RKO (cell line): ENCODE measurements at places on chromosomes 12 and 14.
A peak's percentile ranks its signal among the peaks of the same experiment; 100 is the strongest.

DNA sequence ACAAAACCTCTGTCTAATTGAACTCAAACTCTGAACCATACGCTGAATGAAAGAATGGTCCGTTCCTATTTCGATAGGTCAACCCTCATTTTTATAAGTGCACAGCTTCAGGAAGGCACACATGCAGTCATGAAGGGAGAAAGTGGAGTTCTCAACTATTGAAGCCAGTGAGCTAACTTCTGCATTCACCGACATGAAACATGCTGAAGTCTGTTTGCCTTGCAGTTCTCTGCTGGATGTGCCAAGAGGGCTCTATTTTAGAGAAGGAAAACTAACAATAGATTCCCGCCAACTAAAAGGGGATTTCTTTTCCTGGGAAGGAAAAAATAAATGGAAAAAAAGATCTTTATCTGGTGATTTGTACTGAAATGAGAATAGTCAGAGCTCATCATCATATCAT lies 191.0 kb upstream of the PLEKHG7 start:
- no peak for DNase-seq

DNA sequence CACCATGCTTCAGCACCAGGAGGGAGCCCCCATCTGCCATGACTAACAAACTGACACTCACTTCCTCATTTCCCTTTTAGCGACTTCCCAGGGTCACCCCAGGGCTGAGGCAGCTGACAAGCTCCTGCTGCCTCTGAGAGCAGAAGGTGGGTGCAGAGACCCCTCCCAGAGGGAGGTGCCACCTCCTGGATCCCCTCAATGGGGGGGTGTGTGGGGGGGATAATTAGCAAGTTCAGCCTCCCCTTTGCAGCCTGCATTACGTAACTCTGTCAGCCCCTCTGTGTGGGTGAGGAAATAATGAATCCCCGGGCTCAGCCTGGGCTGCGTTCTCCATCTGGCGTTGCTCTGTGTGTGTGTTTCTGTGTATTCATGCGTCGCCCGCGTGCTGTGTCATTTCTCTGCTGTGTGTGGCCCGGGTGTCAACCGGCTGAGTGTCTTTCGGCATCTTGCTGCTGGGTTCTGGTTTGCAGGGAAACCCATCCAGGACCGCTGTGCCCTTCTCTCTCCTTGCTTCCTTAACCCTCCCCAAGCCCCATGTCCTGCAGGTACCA lies 28.0 kb downstream of the NOS1 start:
- no peak for DNase-seq

DNA sequence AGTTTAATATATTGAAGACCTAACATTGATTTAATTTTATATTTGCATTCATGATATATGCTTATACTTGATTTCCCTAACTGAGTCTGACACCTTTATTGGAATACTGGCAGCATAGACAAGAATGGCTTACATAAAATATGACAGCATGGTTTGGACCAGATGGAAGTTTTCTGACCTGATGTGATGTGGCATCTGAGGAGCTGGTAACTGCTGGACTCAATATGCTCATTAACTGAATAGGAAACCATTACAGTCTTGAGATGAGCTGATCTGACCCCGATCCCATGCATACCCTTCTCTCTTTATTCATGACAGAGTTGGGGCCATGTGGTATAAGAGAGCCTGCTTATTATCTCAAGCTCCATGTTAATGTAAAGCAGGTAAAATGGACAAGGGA lies 604.8 kb upstream of the SEL1L start:
- no peak for DNase-seq

DNA sequence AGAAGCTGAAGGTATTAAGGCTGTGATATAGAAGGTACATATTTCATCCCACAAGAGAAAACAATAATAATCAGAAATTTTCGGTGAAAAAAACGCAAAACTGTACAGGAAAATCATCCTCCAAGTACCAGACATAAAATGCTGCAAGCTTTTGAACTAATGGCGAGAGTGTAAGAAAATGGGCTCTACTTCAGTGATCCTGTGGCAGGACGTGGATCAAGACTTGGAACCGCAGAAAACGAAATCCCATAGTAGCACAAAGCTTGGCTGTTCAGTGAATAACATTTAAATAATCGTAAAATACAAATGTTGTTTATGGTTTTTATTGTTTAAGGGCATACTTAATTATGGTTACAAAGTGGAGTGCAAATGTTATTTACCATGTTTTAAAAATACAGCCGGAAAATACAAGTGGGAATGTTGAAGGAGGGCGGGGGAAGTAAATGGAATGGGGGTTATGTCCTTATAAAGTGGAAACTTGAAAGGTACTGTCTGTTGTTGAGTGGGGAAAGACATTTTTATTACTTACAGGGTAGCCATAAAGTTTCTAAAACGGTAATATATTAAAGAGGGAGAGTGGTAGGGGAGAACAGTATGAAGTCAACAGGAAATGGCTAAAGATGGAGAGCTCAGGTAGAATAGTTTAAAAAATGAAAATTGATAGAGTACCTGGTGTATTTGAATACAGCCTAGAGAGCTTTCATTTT lies 1.1 kb downstream of the SMIM10L1 start:
- DNase-seq: peak; percentile 54

DNA sequence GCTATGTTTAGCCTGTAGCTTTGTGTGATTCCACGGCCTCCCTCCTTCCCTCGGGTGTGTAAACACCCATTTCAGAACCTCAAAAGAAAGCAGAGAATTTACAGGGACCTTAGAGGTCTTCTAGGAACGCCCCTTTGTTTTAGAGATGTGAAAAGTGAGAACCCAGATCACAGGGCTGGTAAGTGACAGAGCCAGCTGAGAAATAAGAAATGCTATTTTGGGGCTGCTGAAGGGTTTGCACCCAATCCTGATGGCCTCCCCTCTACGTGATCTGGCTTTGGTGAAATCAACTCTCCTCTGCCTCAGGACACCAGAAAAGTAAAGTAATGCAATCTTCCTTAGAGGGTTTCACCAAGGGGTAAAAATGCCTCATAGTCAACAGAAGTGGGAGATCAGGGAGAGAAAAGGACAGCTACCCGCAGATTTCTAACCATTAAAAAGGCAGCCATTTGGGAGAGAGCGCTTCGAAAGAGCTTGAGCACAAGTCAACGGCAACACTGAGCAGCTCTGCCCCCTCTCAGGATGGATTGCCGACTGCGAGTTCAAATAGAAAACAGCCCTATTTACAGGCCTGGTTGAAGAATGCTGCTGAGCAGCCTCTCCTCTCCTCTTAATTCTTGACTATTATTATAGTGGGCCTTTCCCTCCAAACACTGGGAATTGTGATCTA lies 78.5 kb upstream of the RASSF3 start:
- DNase-seq: no peak

GRCh38 chr12:94980577-94980976 lies 22.9 kb downstream of the NDUFA12 start:
- peak; percentile 23 for DNase-seq

GRCh38 chr14:99242238-99242637 lies 29.8 kb downstream of the BCL11B start:
- no peak for DNase-seq

- DNase-seq: peak; percentile 96
Measured at GRCh38 chr12:7933255-7933726, 2.7 kb downstream of the SLC2A3 start.

GRCh38 chr12:25207846-25208245 lies 12.8 kb downstream of the ETFRF1 start:
- no peak for DNase-seq

GRCh38 chr12:5565933-5566599 lies 134.2 kb downstream of the NTF3 start:
- DNase-seq: no peak

DNA sequence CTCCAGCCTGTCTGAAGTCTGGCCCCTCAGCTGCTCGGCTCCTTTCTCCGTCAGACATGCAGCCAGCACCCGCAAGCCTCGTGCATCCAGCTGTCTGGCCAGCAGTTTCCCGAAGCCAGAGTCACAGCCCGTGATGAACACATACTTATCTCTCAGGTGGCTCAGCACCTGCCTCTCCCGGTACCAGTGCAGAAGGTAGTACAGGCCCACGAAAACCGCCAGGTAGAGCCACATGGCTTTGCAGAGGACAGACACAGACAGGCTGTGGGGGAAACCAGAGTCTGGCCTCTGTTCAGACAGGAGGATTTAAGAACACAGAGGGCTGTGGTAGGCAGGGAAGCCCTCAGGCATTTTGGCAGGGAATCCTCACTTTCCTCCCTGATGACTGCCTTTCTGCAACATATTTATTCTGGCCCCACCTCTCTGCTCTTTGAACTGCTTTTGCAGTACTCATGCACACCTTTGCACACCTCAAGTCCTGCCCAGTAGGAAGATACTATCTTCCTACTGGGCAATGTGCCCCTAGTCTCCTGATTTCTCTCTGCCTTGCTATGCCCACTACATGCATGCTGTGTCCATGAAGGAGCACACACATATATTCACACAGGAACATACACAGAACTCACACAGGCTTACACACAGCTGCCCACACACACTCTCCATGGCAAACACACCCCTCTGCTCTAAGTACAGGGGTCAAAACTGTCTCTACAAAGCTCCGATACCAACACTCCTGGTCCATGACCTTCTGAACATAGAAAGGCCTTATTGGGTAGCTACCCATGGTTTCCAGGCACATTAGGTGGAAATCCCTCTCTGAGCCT lies at the start of gene RDH16:
RDH16 (minus strand) TSS at position 380 of the 824 bp plus-strand sequence; CDS start at position 234, 146 bp downstream.
- no peak for DNase-seq

DNA sequence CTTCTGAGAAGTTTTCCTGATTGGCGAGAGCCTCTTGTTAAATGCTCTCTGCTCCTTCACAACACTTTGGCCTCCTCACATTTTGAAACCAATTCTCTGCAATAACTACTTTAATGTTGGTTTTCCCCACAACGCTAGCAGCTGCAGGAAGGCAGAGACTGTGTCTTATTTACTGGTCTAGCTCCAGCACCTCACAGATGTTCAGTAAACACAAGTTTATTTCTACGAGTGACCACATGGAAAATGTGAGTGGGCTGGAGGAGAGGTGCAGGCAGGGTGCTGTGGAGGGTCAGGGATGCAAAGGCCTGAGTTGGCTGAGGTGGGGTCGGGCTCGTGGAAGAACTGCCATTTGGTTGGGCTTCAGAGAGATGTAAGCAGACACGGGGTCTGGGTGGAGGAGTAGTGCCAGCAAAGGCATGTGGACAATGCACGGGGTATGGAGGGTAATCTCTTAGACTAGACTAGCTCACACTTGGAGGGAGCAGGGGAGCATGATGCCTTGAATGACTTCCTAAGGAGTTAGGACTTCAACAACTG lies 117.4 kb upstream of the RTL1 start:
- no peak for DNase-seq

- DNase-seq: no peak
Measured at GRCh38 chr14:79597566-79597965, 613.7 kb downstream of the DIO2 start.

GRCh38 chr12:80314741-80315140 lies 129.3 kb upstream of the PTPRQ start:
- no peak for DNase-seq

DNA sequence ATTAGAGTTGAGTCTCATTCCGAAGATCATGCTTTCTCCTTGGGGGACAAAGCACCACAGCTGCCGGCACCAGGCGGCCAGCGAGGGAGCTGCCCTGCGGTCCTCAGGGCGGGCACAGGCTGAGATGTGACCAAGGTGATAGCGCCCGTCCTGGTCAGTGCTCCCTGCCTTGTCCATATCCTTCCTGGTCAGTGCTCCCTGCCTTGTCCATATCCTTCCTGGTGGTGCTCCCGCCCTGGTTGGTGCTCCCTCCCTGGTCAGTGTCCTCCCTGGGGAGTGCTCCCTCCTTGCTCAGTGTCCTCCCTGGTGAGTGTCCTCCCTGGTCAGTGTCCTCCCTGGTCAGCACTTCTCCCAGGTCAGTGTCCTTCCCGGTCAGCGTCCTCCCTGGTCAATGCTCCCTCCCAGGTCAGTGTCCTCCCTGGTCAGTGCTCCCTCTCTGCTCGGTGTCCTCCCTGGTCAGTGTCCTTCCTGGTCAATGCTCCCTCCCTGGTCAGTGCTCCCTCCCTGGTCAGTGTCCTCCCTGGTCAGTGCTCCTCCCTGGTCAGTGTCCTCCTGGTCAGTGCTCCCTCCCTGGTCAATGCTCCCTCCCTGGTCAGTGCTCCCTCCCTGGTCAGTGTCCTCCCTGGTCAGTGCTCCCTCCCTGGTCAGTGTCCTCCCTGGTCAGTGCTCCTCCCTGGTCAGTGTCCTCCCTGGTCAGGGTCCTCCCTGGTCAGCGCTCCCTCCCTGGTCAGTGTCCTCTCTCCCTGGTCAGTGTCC lies 92.2 kb downstream of the ADGRD1 start:
- no peak for DNase-seq

GRCh38 chr14:36519431-36520321 lies at the start of gene NKX2-1:
Gene NKX2-1 (minus strand): TSS chr14:36520232. CDS start chr14:36520129, 103 bp downstream.
- no peak for DNase-seq

- no peak for DNase-seq
Measured at GRCh38 chr14:73846947-73847346, 4.7 kb upstream of the PTGR2 start.

DNA sequence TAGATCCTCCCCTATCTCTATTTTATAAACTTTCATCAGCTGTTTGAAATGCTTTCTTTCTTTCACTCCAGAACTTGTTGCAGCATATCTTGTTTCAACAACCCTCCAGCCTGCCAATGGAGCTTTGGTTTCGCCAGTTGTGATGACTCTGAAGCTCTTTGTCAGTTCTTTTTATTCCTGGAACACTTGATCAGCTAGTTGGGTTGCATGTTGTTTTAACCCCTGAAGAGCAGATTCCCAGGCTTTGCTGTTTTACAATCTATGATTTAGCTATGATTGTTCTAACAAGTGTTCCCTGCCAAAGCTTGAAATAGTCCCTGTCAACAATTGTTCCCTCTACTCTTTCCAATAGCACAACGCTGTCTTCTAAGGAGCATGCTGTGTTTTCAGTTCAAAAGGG lies 50.6 kb upstream of the FUT8 start:
- DNase-seq: no peak

DNA sequence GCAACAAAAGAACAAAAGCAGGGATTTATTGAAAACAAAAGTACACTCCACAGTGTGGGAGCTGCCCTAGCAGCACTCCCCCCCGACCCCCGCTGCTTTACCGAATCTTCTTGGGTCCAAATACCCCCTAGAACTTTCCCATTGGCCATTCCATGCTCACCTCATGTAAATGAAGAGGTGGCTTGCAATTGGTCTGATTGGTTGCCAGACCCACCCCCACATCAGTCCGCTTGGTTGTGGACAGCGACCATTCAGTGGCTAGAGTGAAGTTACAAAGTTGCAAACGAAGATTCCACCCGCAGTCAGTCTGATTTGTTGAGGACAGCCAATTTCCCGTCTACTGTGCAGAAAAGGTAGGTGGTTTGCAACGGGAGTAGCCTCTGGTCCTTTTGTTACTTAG lies 3.9 kb downstream of the STYX start:
- DNase-seq: no peak

DNA sequence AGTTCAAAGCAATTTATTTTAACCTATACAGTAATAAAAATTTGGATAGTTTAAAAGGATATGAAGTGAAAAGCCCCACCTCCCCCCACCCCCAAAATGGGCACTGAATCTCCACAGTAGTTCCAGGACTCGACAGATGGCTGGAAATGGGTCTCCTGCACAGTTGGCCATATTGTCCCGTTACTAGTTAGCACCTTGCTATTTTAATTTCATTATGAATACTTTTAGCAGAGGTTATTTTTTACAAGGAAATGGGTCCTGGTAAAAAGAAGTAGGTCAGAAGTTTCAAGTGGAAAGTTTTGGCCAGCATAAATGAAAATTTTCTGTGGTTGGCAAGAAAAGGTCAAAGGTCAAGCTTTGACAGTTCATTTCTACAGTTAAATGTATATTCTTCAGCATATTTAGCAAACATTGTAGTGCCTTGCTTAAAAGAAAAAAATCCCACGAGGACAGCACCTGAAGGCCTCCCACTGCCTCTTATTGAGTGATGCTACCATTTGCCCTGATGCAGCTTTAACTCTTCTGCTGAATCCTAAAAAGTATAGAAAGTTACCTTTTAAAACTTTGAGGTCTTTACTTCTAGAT lies 28.3 kb downstream of the MTHFD1 start:
- DNase-seq: no peak
